ENCODE measurements at places on chromosomes 12 and 14.

GRCh38 chr12:13962699-13963098, 18.7 kb downstream of the GRIN2B start:
- no peak for DNase-seq

DNA sequence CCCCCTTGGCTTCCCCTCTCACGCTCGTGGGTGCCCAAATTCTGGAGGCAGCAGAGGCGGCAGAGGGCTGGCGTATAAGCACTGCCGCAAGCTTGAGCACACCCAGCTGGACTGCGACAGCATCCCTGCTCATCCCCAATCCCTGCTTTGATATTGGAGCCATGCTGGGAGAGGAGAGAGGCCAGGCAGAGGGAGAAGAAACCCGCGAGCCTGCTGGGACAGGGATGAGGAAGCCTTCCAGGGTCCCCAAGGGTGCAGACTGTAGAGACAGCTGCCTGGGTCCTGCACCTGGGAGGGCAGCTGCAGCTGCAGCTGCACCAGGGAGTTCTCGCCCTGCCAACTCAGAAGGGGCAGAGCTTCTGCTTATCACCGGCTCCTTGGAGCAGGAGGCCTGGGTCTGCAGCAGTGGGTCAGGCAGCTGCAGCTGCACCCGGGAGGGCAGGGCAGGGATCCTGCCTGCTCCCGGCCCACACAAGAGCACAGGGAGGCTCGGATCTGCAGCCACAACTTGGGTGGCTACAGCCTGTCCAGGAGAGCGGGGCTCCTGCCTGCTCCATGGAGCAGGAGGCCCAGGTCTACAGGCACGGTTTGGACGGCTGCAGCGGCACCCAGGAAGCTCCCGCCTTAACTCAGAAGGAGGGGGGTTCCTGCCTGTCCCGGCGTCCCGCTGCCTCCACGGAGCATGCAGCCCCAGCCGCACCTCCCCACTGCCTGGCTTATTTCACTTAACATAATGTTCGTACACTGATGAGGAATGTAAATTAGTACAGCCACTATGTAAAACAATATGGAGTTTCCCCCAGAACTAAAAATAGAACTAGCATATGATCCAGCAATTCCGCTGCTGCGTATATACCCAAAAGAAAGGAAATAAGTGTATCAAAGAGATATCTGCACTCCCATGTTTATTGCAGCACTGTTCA, 60.4 kb upstream of the SGPP1 start:
- no peak for DNase-seq

GRCh38 chr14:90661866-90662265, 154.4 kb downstream of the TTC7B start:
- DNase-seq: no peak

- no peak for DNase-seq
Observed at GRCh38 chr12:15289192-15289591, 33.1 kb upstream of the PTPRO start.

GRCh38 chr14:55610713-55611370, 30.8 kb downstream of the KTN1 start:
- DNase-seq: no peak

GRCh38 chr12:112924986-112925385, 13.3 kb upstream of the OAS3 start:
- DNase-seq: no peak

GRCh38 chr14:72457641-72458040, 436.3 kb downstream of the DPF3 start:
- no peak for DNase-seq

DNA sequence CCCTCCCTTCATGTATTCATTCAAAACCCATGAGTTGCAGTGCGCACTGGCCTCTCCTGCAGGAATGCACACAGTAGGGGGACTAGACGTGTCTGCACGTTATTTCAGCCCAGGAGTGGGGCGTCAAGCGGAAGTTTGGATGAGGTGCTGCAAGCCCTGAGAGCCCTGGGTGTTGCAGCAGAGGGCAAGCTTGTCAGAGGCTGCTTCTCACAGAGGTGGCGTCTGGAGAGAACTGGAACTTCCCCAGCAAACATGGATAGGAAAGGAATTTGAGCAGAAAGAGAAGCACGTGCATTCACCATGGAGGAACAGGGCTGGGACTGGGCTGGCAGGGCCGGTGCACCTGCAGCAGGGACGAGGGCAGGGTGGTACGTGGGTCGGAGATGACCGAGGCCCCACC, 64.9 kb downstream of the TECPR2 start:
- DNase-seq: no peak

- no peak for DNase-seq
Observed at GRCh38 chr14:39175445-39176262, 600 bp downstream of the PNN start.

DNA sequence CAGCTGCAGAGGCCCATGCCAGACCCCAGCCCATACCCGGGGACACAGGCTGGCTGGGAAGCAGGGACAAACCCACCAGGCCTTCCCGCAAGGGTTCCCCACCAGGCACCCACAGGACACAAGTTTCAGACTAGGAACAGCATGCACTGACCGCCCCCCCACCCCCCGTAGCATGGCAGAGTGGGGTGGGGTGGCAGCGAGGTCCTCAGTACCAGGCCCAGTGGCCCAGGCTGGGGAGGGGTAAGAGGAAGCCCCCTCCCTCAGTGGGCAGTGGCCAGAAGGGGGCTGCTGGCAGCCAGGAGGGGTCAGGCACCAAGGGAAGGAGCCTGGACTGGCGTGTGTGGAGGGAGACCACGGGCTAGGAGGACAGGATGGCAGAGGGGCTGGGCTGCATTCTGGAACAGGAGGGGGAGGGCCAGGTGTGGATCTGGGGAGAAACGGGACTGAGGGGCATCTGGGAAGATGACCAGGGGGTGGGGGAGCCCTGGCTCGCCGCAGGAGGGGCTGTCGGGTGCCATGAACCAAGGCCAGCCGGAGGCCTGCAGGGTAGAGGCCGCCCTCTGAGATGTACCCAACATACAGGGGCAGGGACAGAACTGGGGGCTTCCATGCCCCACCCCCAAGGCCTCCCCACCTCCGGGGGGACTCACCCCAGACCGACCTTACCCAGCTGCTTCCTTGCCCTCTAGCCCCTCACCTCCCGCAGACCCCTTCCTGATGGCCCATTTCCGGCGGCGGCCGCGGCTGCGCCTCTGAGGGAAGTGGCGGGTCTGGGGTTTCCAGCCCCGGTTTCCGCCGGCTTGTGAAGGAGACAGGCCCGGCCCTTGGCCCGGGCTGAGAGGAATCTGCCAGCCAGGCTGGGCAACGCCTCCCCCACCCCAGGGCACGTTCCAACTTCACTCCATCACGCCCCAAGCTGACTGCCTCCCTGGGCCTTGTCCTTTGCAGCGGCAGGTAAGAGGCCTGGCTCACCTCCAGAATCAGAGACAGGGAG, 5.6 kb upstream of the JAG2 start:
- no peak for DNase-seq

DNA sequence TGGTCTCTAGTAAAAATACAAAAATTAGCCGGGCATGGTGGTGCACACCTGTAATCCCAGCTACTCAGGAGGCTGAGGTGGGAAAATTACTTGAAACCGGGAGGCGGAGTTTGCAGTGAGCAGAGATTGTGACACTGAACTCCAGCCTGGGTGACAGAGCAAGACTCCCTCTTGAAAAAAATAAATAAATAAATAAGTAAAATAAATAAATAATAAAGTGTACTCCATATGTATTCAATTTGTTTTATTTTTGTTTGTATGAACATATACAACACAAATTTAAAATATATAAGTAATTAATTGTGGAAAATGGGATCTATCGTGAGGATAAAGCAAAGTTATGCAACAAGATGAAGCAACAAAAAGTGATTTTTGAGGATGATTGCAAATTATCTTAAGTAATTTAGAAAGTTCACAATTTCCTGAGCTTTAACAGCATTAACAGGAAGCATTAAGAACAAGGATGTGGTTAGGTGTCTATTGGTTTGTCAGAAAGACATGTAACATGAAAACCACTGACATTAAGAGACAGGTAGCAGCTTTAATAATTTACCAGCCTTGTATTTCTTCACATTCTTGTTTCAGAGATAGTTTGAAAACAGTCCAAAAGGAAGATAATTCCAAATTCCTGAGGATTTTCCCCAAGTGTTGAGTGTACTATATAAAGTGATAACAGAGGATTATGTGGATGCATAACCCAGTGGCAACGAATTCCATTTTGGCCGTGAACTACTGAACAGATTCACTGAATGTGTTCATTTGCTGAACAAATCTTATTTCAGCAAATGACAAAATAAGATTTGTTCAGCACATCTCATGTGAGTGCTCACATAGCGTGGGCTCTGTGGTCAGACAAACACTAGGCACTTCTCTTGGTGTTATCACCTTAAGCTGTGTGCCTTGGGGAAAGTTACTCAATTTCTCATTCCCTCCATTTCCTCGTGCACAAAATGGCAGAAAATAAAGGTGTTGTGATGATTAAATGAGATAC, 68.6 kb upstream of the RESF1 start:
- no peak for DNase-seq

DNA sequence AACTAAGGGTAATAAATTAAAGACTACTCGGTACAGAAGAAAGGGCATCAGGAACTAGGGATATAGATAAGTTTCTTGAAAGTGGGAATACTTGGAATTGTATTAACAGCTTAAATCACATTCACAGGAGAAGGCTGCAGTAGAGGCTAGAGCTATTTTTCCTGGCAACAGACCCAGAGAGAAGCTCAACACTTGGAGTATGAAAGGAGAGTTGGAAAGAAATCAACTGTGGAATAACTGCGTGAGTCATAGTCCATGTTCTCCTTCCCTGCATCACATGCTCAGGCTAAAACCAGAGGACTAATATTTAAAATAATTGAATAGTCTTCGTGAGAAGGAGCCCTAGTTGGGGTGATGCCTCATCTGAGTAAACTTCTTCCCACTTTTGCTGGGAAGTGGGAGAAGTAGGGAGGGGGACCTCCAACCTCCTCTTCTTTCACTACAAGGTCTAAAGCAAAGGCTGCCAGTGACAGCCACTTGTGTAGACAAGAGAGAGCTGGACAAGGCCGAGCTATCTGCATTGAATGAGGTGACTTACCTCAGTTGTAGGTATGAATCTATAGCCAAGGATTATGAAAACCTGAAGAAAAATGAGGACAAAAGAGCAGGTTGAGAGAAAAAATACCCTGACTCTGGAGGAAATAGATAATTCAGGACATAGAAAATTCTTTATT, 32.7 kb downstream of the DYRK2 start:
- DNase-seq: no peak

GRCh38 chr12:26970136-26970535, 31.9 kb downstream of the FGFR1OP2 start:
- DNase-seq: no peak

- peak; percentile 22 for DNase-seq
Observed at GRCh38 chr12:95790033-95790916, at the start of gene NTN4. NTN4 (minus strand) TSS chr12:95790764; CDS start chr12:95790309, 455 bp downstream.

GRCh38 chr12:48985475-48985897, 7.4 kb downstream of the WNT1 start:
- DNase-seq: no peak

- DNase-seq: no peak
Observed at GRCh38 chr14:21103411-21103709, 2.5 kb downstream of the TMEM253 start.

DNA sequence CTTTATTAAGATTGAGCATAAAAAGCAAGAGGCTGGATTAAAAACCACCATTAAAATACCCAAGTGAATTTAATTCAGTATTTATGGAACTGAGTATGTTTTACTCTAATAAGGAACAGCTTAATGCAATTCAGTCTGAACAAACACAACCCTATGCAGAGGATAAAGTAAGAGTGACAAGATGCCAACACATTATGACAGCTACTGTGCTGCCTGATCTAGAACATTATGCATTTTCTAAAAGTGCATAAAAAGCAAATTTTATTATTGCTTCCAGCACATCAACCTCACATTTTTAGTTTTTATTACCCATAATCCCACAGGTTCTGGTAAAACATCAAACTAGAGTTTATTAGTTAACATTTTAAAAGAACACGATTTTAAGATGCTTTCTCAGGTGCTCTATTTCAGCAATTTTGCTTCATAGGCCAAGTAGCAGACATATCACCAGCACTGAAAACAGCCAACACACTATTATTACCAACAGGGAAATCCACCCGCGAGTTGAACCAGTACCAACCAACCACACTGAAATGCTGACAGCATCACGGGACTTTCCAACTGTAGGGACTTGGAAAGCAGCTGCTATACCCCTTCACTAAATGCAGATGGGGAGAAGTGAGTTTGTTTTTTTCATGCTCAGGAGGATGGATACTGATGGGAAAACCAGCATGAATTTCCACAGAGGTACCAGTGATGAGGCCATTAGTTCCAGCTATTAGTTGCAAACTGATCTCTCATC, 372.1 kb downstream of the KCNH5 start:
- DNase-seq: no peak

- no peak for DNase-seq
Observed at GRCh38 chr12:79434561-79434960, 256.2 kb downstream of the PAWR start.

DNA sequence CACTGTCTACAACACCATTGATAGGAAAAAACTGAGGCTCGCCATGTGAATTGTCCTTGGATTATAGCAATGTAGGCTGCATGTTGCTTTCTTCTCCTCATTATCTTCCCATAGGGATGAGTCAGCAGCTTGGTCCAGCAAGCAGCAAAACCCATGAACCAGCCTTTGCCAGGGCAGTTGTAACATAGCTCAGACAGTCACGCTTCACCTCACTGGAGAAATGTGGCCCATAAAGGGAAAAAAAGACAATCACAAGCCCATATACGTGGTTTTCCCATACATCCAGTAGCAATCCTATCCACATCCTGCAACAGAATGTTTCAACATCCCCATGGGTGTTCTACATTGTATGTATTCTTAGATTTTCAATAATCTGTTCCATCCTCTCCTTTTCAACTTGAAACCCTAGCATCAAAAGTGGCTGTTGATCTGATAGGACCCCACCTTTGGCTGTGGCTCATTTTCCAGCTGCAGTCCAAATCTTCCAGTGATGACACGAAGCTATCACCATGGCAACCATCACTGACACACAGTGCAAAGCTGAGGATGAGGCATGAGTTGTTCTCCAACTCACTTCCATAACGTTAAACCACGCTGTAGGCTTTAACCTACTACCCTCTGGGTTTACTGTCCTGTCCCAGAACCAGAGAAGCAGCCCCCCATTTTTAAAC, 34.0 kb downstream of the GRIN2B start:
- DNase-seq: no peak

GRCh38 chr12:62698701-62699101, 232.1 kb downstream of the MON2 start:
- DNase-seq: no peak

DNA sequence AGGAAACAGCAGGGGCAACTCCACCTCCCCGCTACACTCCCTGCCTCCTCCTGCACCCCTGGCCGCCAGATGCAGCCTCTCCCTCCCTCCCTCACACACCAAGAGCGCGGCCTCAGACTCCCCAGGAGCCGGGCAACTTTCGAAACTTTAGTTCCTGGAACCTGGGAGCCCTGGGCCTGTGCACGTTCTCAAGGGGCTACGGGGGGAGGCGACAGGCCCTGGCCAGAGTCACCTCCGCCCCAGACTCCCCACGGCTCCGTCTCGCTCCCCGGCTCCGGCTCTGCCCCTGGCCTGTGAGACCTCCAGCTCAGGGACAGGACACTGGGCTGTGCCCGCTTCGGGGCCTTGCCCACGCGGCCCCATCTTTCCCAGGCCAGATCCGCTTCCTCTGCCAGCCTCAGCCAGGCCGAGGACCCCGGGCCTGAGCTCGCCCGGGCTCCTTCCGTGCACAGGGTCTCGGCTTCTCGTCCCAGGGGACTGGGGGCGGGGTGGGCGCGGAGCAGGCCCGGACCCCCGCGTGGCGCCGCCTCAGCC, 5.5 kb downstream of the AMN start:
- DNase-seq: no peak

- no peak for DNase-seq
Observed at GRCh38 chr14:102875652-102876051, 46.8 kb upstream of the AMN start.

All from NCI-H748 treated with DMSO at 0.1 percent for 48 hours (cell line).